ENCODE measurements at places on chromosomes 16 and 17. TPM values are rescaled to one million over a fixed set of nuclear protein-coding genes. Genes with fewer than 3 reads are reported as not detected.

DNA sequence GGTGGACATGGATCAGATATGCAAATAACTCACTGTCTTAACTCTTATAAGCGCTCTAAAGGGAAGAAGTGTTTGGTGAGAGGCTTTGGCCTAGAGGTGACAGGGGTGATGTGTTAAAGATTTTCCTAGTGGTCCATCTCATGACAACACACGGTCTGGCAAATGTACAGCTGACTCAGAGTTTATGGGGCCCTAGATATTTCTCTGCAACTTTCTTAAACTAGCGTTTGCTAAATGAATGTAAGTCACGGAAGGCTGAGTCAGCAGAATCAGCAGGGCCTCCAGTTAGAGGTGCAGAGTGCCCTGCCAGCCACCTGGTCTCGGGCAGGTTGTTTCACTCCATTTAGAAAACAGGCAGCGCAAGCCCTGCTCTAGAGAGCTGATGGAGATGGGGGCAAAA, 40.1 kb downstream of the CLEC16A start:
- DNase-seq, result no peak

DNA sequence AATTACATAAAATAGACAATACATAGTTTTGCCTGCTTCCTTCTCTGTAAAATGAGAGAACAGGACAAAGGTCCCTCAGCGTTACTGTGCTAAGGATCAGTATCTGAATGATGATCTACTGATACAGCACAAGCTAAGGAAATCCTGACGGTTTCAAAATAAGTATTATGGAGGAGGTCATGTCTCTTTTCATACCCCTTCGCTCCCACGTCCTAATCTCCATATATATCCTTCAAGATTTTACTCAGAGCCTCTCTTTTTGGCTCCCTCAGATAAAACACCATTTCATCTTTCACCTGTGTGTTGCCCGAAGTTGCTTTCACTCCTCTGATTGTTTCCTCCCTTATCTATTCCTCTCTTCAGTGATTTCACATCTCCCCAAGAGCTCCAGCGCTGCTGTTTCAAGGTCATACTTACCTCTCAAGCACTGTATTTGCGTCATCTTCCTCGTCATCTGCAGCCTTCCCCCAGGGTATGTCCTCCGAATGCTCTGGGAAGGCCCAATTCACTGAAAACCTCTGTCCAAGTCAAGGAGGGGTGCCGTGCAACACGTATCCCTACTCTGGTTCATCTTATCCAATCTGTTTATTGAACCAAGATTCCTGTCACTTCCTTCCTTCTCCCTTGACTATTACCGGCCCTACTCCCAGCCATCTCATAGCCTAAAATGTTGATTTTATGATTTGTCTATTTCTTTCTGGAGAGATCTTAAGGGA, 1.2 kb upstream of the BLTP2 start:
- no peak for DNase-seq

- peak; percentile 68 for DNase-seq
These were observed 86.7 kb downstream of the CLEC16A start for GRCh38 chr16:11030990-11031510.

DNA sequence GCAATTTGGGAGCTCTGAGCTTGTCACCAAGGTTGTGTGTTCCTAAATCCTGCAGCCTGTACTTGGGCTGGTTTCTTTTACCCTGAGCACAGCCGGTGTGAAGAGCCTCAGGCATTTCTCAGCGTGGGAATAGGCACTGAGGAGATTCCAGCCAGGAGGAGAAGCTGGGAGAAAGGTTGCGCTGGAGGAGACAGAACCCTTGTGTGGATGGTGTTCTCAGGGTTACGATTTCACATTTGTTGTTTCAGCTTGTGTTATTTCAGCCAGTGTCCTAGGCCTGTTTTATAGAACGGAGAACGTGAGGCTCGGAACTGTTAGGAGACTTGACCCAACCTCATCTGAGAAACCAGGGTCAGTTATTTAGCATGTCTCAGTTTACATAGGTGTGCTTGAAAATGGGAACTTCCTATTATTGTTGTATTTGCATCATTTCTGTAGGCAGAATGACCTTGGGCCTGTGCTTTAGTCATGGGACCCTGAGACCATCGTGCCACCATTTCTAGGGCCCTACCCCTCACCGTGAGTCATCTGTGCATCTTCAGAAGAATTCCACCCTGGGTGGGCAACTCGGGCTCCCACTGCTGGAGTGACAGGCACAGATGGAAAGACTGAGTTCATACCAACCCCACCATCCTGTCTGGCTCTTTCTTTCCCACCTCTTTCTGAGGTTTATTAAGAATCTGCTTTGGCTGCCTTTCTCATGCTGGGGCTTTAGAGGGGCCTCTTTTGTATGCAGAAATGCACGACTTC, 134.9 kb downstream of the MSI2 start:
- DNase-seq, result no peak

GRCh38 chr16:23905027-23905426, 69.2 kb downstream of the PRKCB start:
- peak; percentile 63 for DNase-seq

Gene ALOXE3
- polyA plus RNA-seq, result not detected

Gene ANKS3
- 11.0 TPM for polyA plus RNA-seq

Gene METTL9
- 31.5 TPM for polyA plus RNA-seq

Gene ZNF778
- polyA plus RNA-seq, result 1.6 TPM
